CD4-positive, alpha-beta T cell (primary cell): ENCODE measurements at places on chromosomes 16 and 17.

DNA sequence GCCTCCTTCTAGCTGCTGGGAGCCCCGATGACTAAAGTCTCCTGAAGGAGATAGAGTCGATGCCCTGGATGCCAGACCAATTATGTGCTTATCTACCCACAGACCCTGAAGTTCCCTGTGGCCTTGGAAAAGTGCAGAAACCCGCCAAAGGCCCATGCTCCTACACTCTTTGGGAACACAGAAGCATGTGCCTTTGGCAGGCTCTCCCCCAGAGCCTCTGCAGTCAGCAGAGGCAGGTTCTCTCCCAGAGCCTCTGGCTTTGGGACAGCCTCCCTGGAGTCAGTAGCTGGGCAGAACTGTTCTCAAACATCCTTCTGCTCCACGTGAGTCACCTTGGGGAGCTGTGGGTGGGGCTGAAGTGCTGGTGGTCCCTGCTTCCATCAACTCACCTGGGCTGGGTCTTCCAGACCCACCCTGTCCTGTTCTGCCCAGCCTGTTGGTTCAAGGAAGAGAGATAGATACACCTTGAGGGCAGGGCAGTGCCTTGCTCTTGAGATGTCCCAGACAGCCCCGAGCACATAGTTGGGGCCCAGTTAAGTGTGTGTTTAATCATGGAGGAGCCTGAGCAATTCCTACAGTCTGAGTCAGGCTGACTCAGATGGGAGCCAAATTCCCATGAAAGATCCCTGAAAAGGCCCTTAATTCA is 3.2 kb upstream of the CDK5RAP3 start:
- H3K4me1 ChIP-seq: peaks cover 26% of the 10 kb centered on the region
- H3K36me3 ChIP-seq: no peaks in the 10 kb centered on the region
- H3K4me3 ChIP-seq: no peak overlapping the region
- no peaks in the 10 kb centered on the region for H3K27me3 ChIP-seq

DNA sequence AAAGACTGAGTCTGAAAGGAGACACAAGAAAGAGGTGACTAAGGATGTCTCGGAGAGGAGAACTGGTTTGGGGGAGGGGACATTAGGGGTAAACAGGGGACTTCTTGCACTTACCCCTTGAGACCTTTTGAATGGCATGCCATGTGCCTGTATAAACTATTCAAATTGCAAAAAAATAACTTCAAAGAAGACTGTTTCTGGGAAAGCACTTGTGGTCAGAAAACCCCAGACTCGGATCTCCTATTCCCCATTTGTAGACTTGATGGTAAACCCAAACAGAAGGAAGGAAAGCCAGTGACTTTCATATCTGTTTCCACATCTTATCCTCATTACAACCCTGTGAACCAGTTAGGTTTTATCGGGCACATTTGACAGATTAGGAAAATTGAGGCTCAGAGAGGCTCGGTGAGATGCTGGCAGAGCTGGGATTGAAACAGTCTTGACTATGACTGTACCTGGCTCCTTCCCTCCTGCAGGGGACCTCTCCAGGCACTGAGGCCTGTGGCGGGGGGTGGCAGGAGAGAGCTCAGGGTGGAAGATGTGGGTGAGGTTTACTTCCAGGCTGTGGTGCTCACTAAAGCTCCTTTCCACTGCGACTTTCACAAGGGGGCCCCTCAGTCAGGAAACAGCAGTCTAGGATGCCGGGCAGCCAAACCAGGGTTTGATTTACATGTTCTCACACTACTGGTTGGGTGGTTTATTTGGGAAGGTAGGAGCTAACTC is 30.5 kb upstream of the PLCG2 start:
- no peak for DNase-seq
- peaks cover 14% of the 10 kb centered on the region for H3K4me1 ChIP-seq
- no peak overlapping the region for H3K27ac ChIP-seq
- no peak overlapping the region for H3K4me3 ChIP-seq

GRCh38 chr16:56241596-56241995 is 50.3 kb downstream of the GNAO1 start:
- H3K36me3 ChIP-seq: no peaks in the 10 kb centered on the region
- H3K4me1 ChIP-seq: no peaks in the 10 kb centered on the region
- no peaks in the 10 kb centered on the region for H3K27me3 ChIP-seq
- no peak overlapping the region for H3K27ac ChIP-seq
- DNase-seq: no peak

- no peaks in the 10 kb centered on the region for H3K27me3 ChIP-seq
- H3K36me3 ChIP-seq: no peaks in the 10 kb centered on the region
- H3K27ac ChIP-seq: no peak overlapping the region
- H3K4me1 ChIP-seq: no peaks in the 10 kb centered on the region
- peak overlapping the region; percentile 31 for H3K4me3 ChIP-seq
Measured at GRCh38 chr16:9903-10665, 43.3 kb downstream of the POLR3K start.

- no peak overlapping the region for H3K27ac ChIP-seq
- H3K4me3 ChIP-seq: no peak overlapping the region
- peaks cover 48% of the 10 kb centered on the region for H3K4me1 ChIP-seq
- H3K36me3 ChIP-seq: peaks cover 9% of the 10 kb centered on the region
- no peak for DNase-seq
Measured at GRCh38 chr17:17845046-17845775, 8.4 kb upstream of the SREBF1 start.

GRCh38 chr17:9050801-9051401 is 29.6 kb downstream of the NTN1 start:
- H3K36me3 ChIP-seq: no peaks in the 10 kb centered on the region
- no peak overlapping the region for H3K27ac ChIP-seq
- H3K27me3 ChIP-seq: no peaks in the 10 kb centered on the region
- DNase-seq: no peak
- H3K4me1 ChIP-seq: no peaks in the 10 kb centered on the region

GRCh38 chr16:49324703-49325102 is 43.1 kb upstream of the CBLN1 start:
- DNase-seq: no peak
- H3K4me1 ChIP-seq: no peaks in the 10 kb centered on the region
- no peak overlapping the region for H3K27ac ChIP-seq
- peaks cover 3% of the 10 kb centered on the region for H3K27me3 ChIP-seq
- H3K4me3 ChIP-seq: no peak overlapping the region

DNA sequence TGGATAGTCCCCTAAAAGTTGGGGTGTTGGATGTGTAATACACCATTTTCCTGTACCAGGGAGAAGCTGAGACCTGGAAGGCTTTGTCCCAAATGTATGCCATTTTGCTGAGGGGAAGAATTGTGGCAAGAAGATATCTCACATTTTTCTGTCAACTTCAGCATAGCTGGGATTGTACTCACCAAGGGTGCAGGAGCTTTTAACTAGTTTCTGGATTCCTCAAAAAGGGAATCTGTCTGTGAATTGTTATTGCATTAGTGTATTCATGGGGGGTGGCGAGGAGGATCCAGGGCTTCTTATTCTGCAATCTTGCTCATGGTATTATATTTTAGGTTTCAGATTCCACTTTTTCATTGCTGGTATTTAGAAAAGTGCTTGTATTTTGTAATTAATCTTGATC is 208.2 kb upstream of the MYOCD start:
- no peak for DNase-seq
- no peak overlapping the region for H3K4me3 ChIP-seq
- H3K4me1 ChIP-seq: no peaks in the 10 kb centered on the region
- no peak overlapping the region for H3K27ac ChIP-seq
